Stimulated activated CD4-positive, alpha-beta T cell treated with anti-CD3 and anti-CD28 coated beads, TNF-alpha, amount 100 ng/mL, for 1 hour (primary cell): ENCODE measurements at places on chromosomes 7 and 10.

DNA sequence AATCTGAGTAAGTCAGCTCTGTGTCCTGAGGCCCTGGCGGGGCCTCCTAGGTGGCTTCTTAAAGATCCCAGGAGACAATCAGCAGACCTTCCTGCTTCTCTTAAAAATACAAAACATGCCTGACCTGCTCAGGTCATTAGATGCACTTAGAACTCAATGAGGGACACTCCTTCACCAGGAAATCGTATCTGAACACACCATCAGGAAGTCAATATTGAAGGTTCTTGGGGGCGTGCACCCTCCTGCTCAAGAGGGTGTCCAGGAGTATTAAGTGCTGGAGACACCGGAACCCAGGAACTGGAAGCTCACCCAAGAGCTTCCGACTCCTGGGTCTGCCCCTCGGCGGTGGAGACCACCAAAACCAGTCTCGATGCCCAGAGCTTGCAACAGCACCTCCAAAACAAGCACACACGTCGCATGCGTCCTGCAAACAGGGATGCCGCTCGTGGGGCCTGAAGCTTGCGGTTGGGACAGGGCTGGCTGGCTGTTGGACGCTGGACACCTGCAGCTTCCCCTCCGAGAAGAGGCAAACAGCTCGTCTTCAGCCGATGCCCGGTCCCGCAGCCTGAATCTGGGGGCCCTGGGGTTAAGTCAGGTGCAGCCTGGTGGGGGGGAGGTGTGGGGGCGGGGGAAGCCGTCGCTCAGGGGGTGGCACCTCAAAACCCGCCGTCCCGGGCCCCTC is 803 bp downstream of the RAPGEF5 start:
- DNase-seq: no peak

GRCh38 chr10:128068398-128069285 is 57.6 kb downstream of the MKI67 start:
- no peak for DNase-seq

- no peak for DNase-seq
Measured at GRCh38 chr10:114810926-114811325, 10.7 kb upstream of the FHIP2A start.

DNA sequence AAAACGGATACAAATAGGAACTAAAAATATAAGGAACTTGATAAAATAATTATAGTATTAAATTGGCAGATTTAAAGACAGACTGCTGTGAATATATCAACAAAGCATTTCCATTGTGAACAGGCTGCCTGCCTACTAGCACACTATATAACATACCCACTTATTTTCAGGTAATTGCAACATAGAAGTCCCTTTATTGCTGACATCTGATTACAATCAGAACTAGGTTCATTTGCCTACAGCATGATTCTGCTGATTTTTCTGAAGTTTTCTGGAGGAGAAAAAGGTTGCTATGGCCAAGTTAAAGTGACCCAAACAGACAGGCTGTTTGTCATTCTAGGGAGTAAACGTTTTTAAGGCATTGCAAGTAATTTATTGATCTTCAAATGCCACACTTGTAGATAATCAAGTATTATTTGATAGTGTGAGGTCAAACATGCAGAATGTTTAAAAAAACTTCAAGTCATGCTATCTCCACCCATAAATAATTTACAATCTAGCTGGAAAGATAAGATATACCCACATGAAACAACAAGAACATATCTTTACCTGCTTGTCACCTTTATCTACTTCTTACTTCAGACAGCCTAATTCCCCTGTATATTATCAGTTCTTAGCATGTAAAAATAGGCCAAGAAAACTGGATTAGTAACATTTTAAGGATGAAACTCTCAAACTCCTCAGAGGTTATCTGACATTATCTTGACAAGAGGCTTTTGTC is 40.5 kb downstream of the MTPN start:
- no peak for DNase-seq

DNA sequence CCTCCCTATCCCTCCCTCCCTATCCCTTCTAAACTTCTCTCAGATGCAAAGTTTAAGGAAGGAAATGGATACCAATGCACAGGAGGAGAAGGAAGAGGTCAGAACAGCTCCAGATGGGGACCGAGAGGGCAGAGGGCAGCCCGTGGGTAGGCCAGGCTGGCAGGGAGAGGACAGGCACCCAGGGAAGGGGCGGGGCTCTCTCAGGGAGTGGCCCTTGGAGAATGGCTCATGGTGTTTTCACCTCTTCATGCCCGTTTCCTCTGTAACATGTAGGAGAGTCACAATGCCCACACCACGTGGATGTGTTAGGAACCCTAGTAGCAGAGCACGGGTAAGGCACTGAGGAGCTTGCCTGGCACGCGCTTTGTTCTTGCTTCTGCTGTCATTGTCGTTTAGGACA is 264.5 kb downstream of the CELF2 start:
- no peak for DNase-seq
